ENCODE measurements at places on chromosomes 1 and 21. TPM values are rescaled to one million over a fixed set of nuclear protein-coding genes. Genes with fewer than 3 reads are reported as not detected.
A peak's percentile ranks its signal among the peaks of the same experiment; 100 is the strongest.

- no peak for DNase-seq
Observed at GRCh38 chr1:213939888-213940287, 47.9 kb upstream of the PROX1 start.

DNA sequence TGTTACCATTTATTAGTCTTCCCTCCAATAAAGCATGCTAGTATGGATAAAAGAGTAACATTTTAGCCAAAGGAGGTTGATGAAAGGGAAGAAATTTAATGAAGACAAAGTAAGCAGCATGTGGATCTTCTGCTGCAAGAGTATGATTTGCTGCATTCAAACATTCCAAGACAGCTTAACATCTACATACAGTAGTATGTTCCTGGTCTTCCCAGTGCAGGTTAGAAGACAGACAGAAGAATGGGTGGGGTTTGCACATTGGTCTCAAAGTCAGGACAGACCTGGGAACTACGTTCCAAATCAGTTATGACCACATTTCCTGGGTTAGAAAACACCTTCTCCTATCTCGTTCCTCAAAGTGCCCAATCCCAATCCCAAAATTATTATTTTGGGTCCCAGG is 43.3 kb downstream of the PUM1 start:
- no peak for DNase-seq

DNA sequence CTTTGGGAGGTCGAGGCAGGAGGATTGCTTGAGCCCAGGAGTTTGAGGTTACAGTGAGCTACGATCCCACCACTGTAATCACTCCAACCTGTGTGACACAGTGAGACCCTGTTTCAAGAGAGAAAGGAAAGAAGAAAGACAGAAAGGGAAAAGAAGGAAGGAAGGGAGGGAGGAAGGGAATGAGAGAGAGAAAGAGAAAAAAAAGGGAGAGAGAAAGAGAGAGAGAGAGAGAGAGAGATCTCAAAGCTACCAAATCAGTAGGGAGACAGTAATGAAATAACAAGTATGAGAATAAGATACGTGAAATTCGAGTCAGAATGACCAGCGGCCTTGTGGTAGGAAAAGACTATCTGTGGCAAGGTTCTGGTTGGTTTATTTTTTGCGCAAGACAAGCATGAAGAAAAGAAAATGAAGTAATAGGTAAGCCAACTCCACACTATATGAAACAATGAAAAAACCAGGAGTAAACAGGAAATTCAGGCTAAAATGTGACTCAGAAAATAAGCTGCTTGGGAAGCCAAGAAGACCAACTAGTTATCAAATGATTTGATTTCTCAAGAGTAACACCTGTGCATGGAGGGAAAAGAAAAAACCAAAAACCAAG is 8.9 kb downstream of the MTF1 start:
- peak; percentile 6 for DNase-seq

The VPS13D gene
- 28.4 TPM for total RNA-seq

All from dermis microvascular lymphatic vessel endothelial cell (primary cell).